Stimulated activated CD4-positive, alpha-beta T cell treated with anti-CD3 and anti-CD28 coated beads, Interleukin-4, amount 100 ng/mL, for 24 hours (primary cell): ENCODE measurements at places on chromosomes 7 and 10.

- no peak for DNase-seq
Measured at GRCh38 chr10:105797234-105797890, 1156.3 kb downstream of the SORCS3 start.

GRCh38 chr10:75904499-75905283, 473.3 kb downstream of the LRMDA start:
- DNase-seq = no peak

- DNase-seq = no peak
Measured at GRCh38 chr7:127968547-127968946, 62.7 kb downstream of the LRRC4 start.

- DNase-seq = peak; percentile 24
Measured at GRCh38 chr7:148987751-148988512, 40.4 kb downstream of the PDIA4 start.

DNA sequence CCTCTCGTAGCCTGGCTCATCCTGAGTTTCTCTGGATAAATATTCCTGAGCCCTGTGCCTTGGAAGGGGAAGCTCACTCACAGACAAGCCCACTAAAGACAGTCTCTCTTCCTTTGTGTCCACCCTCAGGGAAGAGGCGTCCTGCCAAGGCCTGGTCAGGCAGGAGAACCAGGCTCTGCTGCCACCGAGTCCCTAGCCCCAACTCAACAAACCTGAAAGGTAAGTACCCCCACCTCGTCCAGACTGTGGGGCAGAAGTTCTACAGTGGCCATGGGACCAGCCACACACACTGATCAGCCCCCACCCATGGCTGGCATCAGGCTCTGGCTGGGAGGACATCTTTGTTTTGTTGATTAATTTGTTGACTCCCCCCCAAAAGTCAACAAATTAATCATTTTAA, 2.8 kb downstream of the GPR15LG start:
- DNase-seq = no peak

GRCh38 chr7:50761713-50762112, 21.0 kb downstream of the GRB10 start:
- DNase-seq = no peak

DNA sequence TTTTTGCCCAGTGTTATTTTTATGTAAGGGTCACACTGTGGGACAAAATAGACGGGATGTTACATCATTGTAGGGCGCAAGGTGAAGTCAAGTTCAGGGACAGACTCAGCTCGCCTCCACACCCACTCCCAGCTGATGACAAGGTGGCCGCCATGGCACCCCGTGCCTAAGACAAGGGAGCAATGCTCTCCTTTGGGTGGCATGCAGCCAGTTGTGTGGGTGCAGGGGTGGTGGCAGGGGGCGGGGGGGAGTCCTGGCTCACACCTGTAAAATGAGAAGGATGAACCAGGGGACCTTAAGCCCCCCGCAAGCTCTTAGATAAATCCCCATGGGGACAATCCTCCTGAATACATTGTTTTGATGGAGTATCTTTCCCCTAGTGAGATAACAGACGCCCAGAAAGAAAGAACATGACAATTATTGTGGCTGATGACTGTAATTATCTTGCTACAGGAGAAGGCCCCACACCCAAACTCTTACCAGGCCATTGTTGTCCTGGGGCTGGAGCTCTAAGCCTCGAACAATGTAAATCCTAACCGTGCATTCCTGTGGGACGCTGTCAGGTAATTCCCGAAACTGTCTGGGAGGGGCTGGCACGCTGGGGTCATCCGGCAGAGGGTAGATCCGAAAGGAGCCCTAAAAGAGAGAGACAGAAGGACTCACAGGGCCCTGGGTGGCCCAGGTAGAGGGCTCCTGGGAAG, 148.7 kb downstream of the MYOF start:
- DNase-seq = no peak

DNA sequence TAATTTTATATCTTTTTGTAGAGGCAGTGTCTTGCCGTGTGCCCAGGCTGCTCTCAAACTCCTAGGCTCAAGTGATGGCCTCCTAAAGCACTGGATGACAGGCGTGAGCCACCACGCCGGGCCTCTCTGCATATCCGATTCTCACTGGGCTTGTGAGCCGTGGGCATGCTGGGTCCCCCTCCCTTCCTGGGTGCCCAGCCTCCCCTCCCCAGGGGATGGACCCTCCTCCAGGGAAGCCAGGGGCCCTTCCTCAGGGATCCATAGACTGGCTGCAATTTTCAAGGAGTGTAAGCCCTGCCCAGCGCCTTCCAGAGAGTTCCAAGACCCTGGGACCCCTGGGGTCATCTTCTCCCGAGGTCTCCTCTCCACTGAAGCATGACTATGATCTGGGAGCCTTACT, 23.7 kb upstream of the ELFN1 start:
- DNase-seq = no peak

DNA sequence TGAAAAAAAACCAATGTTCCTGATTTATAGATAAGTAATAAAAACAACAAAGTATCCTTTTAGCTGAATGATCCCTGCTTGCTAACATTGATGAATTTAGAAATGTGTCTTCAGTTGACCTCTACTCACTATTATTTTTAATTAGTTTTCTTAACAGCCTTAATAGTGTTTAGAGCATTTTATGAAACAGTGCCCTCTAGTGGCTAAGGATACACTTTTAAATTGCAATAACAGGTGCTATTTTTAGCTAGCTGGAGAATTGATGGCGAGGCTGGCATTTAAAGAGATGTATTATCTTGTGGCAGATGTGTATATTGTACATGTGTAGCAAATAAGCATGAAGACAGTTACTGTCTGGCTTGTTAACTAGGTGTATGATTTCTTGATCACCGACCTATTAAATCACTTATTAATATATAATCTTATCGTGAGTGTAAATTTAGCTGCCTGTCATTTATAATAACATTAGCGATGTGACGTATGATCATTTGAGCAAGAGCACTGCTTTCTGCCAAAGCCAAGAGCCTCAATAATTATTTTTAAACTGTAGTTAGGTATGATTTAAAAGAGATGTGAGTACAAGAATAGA, 451.9 kb downstream of the DPP6 start:
- no peak for DNase-seq

DNA sequence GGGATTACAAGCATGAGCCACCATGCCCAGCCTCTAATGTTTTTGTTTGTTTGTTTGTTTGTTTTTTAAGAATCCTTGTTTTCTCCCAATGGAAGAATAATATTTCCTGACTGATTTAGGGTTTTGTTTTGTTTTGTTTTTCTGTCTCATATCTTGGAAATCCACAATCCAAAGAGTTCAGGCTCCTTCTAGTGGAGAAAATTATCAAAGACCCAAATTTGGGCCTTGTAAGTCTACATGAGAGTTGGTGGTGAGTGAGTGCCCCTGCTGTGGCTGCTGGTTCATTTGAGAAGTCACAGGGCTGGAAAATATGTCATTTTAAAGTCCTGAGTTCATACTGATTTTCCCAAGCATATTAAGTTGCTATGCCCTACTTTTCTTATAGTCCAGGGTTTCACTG, 33.5 kb upstream of the KLHL7 start:
- no peak for DNase-seq

- DNase-seq = no peak
Measured at GRCh38 chr10:18164093-18164492, 23.9 kb downstream of the CACNB2 start.

GRCh38 chr7:146359176-146359575, 242.6 kb downstream of the CNTNAP2 start:
- no peak for DNase-seq

GRCh38 chr7:135160098-135160857, 10.2 kb downstream of the CYREN start:
- DNase-seq = no peak

GRCh38 chr7:90853205-90853604, 257.1 kb downstream of the CDK14 start:
- no peak for DNase-seq

DNA sequence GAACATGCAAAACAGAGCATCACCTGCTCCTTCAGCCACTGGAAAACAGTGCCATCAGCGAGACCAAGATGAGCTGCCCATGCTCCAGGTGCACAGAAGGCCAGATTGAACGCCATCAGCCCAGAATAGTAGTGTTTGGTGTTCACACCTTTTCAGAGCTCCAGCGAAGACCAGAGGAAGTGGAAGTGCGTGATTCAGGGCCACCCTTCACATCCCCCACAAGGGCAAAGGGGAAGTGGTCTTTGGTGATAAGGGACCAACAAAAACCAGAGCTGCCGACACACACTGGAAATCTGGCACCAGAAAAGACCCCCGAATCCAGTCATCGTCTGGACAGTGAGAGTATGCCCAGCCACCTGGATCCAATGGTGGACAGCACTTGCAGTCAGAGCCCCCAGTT, 29.5 kb upstream of the TMEM72 start:
- no peak for DNase-seq

DNA sequence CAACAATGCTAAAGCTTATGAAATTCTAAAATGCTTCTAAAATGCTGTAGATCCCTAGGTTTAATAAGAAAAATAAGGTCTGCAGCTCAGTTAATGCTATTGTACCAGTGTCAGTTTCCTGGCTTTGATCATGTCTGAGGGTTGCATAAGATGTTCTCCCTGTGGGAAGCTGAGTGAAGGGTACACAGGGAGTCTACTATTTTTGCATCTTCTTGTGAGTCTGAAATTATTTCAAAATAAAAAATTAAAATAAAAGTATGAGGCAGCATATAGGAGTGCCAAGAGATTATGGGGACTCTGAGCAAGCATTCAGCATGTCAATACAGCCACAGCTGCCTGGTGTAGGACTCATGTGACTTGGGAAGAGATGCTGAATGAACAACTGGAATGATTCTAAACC, 14.7 kb downstream of the CHST15 start:
- no peak for DNase-seq

- DNase-seq = no peak
Measured at GRCh38 chr10:28505359-28505959, 27.5 kb upstream of the WAC start.

GRCh38 chr7:13532028-13532753, 457.3 kb downstream of the ETV1 start:
- no peak for DNase-seq

DNA sequence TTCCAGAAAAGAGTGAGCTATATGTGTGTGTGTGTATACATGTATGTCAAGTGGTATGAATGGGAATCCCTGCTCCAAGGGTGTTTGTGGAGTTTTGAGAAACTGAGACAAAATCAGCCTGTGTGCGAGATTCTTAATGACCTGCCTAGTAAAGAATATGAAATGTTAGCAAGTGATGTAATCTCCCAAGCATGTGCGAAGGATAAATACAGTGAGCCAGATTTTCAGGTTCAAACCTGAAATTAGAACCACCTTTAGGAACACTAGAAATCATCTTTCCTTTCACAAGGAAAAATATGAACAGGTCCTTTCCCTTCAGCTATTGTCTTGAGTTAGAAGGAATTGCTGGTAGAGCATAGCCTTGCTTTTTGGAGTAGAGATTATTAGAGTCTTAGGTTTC, 457.6 kb downstream of the LRMDA start:
- no peak for DNase-seq

GRCh38 chr10:48760983-48761382, 76.3 kb downstream of the WDFY4 start:
- no peak for DNase-seq

GRCh38 chr7:140541513-140542227, 62.4 kb upstream of the MKRN1 start:
- DNase-seq = no peak

DNA sequence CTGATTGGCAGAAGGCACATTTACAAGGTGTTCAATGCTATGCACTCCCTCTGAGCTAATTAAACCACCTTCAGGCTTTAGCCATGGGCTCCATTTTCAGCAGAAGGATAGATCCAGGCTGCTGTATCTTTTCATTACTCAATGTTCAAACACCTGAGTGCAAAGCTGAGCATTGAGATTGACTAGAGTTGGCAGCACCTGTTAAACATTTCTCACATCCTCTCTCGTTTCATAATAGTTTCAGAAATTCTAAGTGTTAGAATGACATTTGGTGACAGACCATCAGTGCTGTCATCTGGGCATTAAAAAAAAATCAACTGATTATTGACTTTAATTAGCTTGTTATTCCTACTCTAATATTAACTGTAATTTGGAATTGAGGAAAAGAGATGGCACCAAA, 187.1 kb upstream of the SEMA3E start:
- DNase-seq = no peak

- DNase-seq = no peak
Measured at GRCh38 chr7:135283959-135284638, 50.5 kb downstream of the STRA8 start.

DNA sequence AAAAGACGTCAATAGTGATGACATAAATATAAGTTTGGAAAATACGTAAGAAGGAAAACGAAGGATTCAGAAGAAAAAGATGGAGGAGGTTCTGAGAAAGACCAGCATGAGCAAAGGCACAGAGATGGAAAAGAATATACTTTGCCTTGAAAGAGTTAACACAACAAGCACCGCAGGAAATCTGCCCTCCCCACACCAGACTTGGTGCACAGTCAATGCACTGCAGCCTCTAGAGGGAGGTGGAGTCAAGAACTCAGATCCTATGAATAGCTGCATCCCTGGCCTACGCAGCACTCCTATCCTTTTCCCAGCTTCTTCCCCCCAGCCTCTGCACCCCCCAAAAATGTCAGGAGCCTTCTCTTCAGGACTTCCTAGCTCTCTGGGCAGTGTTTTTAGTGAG, 1370.6 kb upstream of the LRRTM3 start:
- no peak for DNase-seq
